ENCODE measurements at places on chromosomes 5 and 9.
A peak's percentile ranks its signal among the peaks of the same experiment; 100 is the strongest.

- peak; percentile 88 for DNase-seq
These were observed 27.1 kb upstream of the SLC6A19 start for GRCh38 chr5:1174122-1174936.

DNA sequence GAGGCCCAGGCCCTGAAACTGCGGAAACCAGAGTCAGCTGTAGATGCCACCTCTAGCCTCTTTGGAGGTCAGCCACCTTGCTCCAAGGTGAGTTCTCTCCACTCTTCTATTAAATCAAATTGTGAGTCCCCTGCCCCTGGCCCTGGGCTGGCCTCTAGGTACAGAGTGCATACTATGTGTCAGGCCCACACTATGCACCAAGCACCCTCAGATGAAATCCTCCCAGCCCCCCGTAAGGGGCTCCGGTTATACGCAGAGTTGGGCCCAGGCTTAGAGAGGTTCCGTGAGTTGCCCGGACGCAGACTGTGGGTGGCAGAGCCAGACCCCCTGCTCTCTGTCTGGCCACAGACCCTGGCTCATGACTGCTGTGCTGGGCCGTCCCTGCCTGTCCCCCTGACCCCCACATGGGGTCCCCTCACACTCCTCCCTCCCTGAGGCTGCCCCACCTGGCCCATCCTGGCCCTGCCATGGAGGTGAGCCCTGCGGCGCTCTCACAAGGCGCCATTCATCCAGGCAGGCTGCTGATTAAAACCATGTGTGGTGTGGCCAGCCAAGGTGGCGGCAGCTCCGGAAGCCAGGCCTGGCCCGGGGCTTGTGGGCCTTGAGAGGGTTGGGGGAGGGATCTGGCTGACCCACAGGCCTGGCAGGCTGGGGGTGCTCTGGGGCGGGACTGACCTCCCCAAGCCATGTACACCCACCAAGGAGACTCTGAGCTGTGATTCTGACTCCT lies 65.5 kb upstream of the SYNPO start:
- no peak for DNase-seq

DNA sequence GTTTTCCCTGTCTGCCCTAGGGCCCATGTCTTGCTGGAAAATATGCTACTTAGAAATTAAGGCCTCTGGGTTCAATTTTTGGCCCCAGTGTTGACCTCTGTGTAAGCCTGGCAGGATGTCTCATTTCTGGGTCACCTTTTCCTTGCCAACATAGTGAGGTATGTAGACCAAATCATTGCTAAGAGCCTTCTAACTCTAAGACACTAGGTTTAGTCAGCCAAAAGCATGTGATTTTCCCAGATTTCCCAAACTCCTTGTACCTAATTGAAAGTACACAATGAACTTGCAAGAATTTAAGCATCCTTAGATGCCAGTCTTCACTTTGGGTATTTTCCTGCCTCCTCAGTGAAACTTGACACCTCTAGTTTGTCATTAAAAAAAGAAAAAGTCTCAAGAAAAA lies 77.0 kb downstream of the GALNT10 start:
- DNase-seq: no peak

DNA sequence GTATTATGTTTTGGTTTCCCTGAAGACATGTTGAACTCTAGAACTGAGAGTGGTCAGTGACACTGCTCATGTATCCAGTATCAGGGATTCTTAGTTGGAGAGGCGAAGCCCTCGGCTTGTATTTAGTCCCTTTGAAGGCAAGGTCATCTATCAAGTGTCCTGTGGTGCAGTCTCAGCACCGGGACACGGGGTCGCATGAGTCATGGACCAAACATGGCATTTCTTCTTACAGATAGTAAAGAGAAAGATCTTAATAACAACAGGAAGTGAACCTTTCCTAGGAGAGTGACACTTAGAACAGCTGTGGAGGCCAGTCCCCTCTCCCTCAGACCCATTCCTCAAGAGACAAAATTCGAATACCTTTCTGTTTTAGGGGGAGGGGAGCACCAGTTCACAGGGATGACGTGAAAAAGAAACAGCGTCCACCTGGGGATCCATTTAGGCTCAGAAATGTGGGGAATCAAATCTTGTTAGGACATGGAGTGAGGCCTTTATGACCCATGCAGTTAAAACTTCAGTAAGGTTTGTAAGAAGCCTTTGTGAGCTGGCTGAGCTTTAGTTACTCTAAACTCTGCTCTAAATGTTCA lies 86.5 kb downstream of the ADGRV1 start:
- DNase-seq: no peak

DNA sequence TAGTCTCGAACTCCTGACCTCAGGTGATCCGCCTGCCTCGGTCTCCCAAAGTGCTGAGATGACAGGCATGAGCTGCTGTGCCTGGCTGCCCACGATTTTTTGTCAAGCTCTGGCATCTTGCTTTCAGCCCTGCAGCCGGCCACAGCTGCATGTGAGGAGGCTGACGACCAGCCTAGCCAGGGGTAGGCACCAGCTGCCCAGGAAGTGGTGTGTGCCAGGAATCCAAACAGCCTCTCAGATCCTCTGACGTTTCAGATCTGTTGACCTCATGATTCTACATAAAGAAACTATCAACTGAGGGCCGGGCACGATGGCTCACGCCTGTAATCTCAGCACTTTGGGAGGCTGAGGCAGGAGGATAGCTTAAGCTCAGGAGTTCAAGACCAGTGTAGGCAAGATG lies 19.0 kb downstream of the DYNC2I2 start:
- DNase-seq: no peak
